Upper lobe of right lung (tissue), 1 donor: ENCODE measurements at places on chromosomes 7 and 10.

GRCh38 chr7:25255611-25256332 lies 27.5 kb upstream of the NPVF start:
- H3K4me3 ChIP-seq, result no peak overlapping the region
- H3K4me1 ChIP-seq, result no peaks in the 10 kb centered on the region
- no peak for DNase-seq

- H3K4me3 ChIP-seq, result no peak overlapping the region
- DNase-seq, result no peak
- H3K4me1 ChIP-seq, result peaks cover 10% of the 10 kb centered on the region
These were observed 40.7 kb downstream of the ARL4A start for GRCh38 chr7:12728192-12728538.

DNA sequence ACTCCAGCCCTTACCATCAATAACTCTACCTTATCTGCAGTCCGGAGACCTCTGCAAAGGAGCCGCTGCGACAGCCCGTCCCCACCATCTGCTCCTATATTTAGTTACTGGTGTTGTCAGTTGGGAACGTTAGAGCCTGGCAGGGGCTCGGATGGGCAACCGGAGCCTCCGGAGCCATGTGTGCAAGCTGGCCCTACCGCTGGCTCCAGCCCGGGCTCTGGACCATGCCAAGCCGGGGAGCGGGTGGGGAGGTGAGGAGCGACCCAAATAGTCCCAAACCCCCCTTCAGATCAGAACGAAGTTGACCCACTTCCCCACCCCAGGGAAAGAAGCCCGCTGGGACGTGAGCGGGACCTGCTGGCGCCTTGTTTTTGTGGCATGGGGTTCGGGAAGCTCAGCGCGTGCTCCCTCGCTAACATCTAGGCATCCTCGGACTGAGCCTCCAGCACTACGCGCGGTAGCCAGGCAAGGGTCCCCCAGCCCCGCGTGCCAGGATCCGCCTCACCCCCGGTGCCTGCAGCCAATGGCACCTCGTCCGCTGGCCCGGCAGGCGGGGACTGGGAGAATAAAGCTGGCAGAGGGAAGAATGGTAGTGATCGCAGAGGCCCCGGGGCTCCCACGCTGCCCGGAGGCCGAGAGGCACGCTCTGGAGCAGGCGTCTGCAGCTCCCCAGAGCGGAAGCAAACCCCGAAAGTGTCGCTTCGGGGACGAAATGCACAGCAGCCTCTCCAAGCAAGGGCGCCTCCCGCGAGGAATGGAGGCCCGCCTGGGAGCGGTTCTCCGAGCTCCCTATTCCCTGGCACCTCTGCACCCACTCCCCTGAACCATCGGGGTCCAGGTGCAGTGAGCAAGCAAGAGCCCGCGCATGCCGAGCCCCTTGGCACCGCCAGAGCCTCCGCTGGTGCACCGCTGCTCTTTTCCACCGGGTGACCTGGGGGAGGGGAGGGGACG lies 679 bp downstream of the LRRC20 start:
- H3K36me3 ChIP-seq, result no peaks in the 10 kb centered on the region
- H3K27ac ChIP-seq, result peak overlapping the region; percentile 58
- peak overlapping the region; percentile 87 for H3K4me3 ChIP-seq
- H3K27me3 ChIP-seq, result no peaks in the 10 kb centered on the region
- peaks cover 10% of the 10 kb centered on the region for H3K4me1 ChIP-seq

DNA sequence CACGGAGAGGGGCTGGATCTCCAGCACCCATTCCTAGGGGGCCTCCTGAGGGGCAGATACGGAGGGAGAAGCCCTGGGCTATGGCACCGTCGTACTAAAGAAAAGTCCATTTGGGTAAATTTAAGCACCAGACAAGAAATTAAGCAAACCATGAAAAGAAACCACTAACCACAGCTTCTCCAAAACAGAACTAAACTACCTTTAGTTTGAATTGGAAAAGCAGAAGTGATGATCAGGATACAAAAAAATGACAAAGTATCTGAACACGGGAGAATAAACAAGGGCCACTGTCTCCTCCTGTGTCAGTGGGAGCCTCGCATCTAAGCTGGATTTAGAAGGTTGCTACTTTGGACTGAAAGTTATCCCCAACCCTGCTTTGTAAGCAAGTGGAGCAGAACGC lies 69.1 kb downstream of the DIP2C start:
- no peaks in the 10 kb centered on the region for H3K36me3 ChIP-seq
- H3K4me1 ChIP-seq, result peaks cover 7% of the 10 kb centered on the region
- no peak overlapping the region for H3K4me3 ChIP-seq
- no peak overlapping the region for H3K27ac ChIP-seq

- DNase-seq, result no peak
- H3K4me1 ChIP-seq, result no peaks in the 10 kb centered on the region
- no peaks in the 10 kb centered on the region for H3K27me3 ChIP-seq
- H3K36me3 ChIP-seq, result no peaks in the 10 kb centered on the region
- no peak overlapping the region for H3K27ac ChIP-seq
- H3K4me3 ChIP-seq, result no peak overlapping the region
These were observed 341.0 kb upstream of the PHF14 start for GRCh38 chr7:10632712-10633111.

- no peak overlapping the region for H3K27ac ChIP-seq
- H3K36me3 ChIP-seq, result peaks cover 95% of the 10 kb centered on the region
- H3K27me3 ChIP-seq, result no peaks in the 10 kb centered on the region
- H3K4me1 ChIP-seq, result no peaks in the 10 kb centered on the region
- no peak for DNase-seq
These were observed 33.6 kb downstream of the TRRAP start for GRCh38 chr7:98911916-98912315.

- H3K27me3 ChIP-seq, result no peaks in the 10 kb centered on the region
- H3K4me3 ChIP-seq, result no peak overlapping the region
- H3K4me1 ChIP-seq, result peaks cover 49% of the 10 kb centered on the region
These were observed 5.4 kb downstream of the MAFK start for GRCh38 chr7:1535701-1536454.

DNA sequence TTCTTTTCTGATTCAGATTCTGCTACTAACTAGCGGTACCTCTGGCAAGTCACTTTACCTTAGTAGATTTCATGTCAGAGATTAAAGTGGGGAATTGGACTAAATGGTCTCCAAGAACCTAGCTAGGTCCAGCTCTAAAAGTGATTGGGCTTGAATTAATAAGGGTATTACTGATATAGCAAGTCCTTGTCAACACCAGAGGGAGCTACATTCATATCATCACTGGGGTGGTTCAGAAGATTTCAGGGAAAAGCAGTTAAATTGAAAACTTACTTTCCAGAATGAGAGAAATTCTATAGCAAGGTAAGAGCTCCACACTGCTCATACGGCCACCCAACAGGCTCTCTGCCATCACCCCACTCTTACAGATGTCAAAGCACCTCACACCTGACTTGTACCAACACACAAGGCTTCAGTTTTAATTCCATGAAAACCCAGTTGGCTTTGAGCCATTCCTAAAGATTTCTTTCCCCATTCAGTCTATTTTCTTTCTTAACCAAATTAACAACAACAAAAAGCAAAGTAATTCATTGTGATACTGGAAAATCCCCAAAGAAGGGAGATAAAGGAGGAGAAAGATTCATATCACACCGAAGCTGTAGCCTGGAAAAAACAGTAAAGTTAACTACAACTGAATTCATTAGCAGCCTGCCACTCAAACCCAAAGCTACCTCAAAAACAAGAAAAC lies 38.0 kb upstream of the SPOCK2 start:
- H3K4me1 ChIP-seq, result no peaks in the 10 kb centered on the region
- peak overlapping the region; percentile 34 for H3K27ac ChIP-seq
- no peak overlapping the region for H3K4me3 ChIP-seq

- peaks cover 36% of the 10 kb centered on the region for H3K4me1 ChIP-seq
- DNase-seq, result no peak
- H3K4me3 ChIP-seq, result no peak overlapping the region
- no peaks in the 10 kb centered on the region for H3K36me3 ChIP-seq
These were observed 10.6 kb upstream of the SUN1 start for GRCh38 chr7:821688-822087.

GRCh38 chr10:89419548-89419947 lies 5.2 kb downstream of the IFIT5 start:
- DNase-seq, result no peak
- peaks cover 40% of the 10 kb centered on the region for H3K4me1 ChIP-seq

- no peak overlapping the region for H3K4me3 ChIP-seq
- no peak for DNase-seq
- no peaks in the 10 kb centered on the region for H3K27me3 ChIP-seq
- no peaks in the 10 kb centered on the region for H3K36me3 ChIP-seq
These were observed 38.0 kb upstream of the TMEM196 start for GRCh38 chr7:19811386-19811785.

DNA sequence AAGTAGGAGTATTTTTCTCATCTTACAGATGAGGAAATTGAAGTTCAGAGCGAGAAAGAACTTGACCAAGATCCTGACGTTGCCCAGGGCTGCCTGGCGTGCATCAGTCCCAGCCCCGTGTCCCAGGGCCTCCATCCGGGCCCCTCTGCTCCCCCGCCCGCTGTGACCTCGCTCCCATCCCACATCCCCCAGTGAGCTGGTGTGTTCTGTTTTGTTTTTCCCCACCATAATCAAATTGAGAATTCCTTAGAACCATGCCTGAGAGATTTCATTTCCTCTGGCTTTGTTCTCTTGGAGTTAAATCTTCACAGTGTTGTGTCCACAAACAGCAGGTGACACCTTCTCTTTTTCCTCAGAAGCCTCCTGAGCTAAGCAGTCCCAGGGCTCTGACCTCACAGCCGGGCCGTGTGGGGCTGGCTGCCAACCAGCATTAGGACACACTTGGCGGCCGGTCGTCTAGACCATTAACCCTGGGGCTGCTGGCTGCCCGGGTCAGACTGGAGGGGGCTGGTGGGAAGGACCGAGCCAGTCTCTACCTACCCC lies 44.3 kb downstream of the PFKP start:
- peaks cover 29% of the 10 kb centered on the region for H3K36me3 ChIP-seq
- DNase-seq, result no peak
- H3K4me3 ChIP-seq, result no peak overlapping the region
- H3K4me1 ChIP-seq, result no peaks in the 10 kb centered on the region

DNA sequence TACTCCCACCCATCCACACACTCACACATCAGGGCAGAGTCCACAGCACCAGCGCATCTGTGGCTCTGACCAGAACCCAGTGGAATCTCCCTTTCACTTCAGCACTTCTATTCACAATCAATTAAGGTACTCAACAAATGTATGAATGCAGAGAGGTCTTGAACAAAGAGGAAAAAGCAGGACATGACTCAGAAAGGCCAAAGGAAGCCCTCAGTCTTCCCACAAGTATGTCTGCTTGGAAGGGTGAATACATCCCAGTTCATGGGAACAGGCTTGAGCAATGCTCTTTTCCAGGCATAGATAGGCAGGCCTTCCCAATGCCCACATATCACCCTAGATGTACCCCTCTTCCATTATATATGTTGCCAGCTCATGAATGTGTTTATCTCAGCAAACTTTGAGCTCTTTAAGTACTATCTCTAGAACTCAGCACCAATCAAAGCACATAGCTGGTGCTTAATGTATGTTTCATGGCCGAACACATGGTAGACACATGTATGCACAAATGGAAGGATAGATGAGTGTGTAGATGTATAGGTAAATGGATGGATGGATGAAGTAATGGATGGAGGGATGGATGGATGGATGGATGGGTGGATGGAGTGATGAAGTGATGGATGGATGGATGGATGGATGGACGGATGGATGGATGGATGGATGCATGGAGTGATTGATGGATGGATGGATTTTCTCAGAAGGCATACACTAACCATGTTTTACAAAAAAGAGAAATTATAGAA lies 507.6 kb downstream of the GRID1 start:
- H3K4me3 ChIP-seq, result no peak overlapping the region
- no peak overlapping the region for H3K27ac ChIP-seq
- H3K36me3 ChIP-seq, result no peaks in the 10 kb centered on the region
- H3K27me3 ChIP-seq, result no peaks in the 10 kb centered on the region
- no peaks in the 10 kb centered on the region for H3K4me1 ChIP-seq

DNA sequence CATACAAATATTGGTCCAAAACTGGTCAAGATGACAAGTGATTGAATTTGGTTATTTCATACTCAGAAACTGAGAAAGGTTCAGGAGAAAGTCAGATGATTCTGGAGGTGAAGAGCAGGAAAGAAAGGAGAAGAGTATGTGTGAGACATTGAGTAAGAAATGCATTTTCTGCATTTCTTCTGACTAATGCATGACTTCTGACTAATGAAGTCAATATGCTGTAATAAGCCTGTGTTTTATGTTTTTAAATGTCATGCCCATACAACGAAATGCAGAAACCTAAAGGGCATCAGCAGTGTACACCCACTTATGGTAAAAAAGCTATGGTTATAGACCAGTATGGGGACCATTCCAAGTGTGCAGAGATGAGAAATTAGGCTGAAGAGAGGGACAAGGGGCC lies 1227.8 kb upstream of the SORCS1 start:
- H3K36me3 ChIP-seq, result no peaks in the 10 kb centered on the region
- H3K27ac ChIP-seq, result no peak overlapping the region
- H3K27me3 ChIP-seq, result no peaks in the 10 kb centered on the region
- DNase-seq, result no peak
- no peaks in the 10 kb centered on the region for H3K4me1 ChIP-seq
- no peak overlapping the region for H3K4me3 ChIP-seq

- no peak overlapping the region for H3K27ac ChIP-seq
- no peak for DNase-seq
- H3K4me1 ChIP-seq, result no peaks in the 10 kb centered on the region
- H3K36me3 ChIP-seq, result no peaks in the 10 kb centered on the region
- no peak overlapping the region for H3K4me3 ChIP-seq
These were observed 162.8 kb downstream of the FZD1 start for GRCh38 chr7:91427051-91427450.

- H3K4me1 ChIP-seq, result peaks cover 46% of the 10 kb centered on the region
- no peak overlapping the region for H3K4me3 ChIP-seq
- H3K27me3 ChIP-seq, result no peaks in the 10 kb centered on the region
These were observed 1.5 kb upstream of the MTPN start for GRCh38 chr7:135978624-135979023.

DNA sequence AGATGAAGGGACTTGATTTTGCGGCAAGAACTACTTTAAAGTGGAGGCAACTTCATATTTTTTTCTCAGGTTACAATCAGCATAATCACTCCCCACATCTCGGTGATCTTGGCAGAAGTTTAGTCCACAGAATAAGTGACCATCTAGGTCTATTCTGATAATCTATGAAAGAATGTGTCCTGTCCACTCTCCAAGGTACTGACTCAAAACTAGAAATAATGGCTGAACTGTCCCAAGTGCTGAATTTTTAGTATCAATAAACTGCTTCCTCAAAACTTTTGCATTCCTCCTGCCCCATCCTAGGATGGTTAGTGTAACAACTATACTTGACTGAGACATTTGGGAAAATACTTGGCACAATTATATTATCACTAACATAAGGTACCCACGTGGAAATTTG lies 10.9 kb upstream of the CHRM2 start:
- H3K27me3 ChIP-seq, result no peaks in the 10 kb centered on the region
- no peaks in the 10 kb centered on the region for H3K4me1 ChIP-seq
- no peak overlapping the region for H3K4me3 ChIP-seq
- DNase-seq, result no peak
